AG20443 (cell line): ENCODE measurements at places on chromosomes 7 and 10.
A peak's percentile ranks its signal among the peaks of the same experiment; 100 is the strongest.

GRCh38 chr10:80589726-80590373, 52.1 kb downstream of the SH2D4B start:
- DNase-seq, result no peak

GRCh38 chr7:123709525-123709924, 39.3 kb downstream of the WASL start:
- DNase-seq, result no peak

DNA sequence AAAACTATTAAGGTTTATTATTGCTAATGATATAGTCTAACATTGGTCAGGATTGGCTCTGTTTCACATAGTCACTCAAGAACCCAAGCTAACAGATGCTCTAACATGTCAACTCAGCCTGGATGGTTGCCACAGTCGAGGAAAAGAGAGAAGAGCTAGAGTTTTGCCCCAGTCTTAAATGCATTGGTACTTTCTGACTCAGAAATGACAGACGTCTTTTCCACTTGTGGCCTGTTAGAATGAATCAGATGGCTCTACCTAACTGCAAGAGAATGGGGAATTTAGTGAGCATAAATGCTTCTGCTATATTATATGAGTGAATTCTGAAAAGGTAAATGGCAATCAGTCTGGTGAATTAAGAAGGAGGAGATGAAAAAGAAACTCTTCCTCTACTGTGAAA, 13.9 kb downstream of the HECTD2 start:
- no peak for DNase-seq

DNA sequence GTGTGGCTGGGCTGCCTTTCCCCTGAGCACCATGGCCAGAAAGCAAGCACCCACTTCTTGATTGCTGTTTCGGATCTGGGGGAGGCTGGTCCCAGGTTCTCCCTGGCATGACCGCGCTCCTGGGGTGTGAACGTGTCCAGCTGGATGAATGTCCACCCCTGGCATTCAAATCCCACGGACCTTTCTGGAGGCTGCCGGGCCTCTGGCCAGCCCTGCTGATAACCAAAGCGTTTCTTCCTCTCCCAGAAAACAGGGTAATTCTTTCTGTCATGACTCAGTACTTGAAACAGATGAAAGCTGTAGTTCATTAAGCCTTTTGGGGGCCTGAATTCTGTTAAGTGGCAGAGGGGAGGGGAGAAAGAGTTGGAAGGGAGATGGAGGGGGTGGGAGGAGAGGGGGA, 73.1 kb upstream of the SAMD8 start:
- DNase-seq, result peak; percentile 76

GRCh38 chr10:97376413-97376812, 24.7 kb downstream of the RRP12 start:
- DNase-seq, result no peak

DNA sequence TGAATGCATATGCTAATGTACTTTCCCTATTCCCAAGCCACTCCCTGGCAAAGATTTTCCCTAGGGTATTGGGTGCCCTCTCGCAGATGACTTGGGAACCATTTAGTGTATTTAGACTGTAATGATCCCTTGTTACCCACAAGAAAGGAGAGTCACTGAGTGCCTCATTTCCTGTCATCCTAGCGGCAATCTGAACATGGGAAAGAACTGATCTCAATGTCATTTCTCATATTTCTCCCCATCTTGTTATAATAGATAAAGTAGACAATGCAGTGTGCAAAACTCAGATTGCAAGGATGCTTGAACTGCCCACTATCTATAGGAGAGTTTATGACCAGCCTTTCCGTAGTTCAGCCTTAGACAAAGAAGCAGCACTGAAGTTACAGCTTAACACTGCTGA, 123.3 kb downstream of the MICU1 start:
- DNase-seq, result no peak

DNA sequence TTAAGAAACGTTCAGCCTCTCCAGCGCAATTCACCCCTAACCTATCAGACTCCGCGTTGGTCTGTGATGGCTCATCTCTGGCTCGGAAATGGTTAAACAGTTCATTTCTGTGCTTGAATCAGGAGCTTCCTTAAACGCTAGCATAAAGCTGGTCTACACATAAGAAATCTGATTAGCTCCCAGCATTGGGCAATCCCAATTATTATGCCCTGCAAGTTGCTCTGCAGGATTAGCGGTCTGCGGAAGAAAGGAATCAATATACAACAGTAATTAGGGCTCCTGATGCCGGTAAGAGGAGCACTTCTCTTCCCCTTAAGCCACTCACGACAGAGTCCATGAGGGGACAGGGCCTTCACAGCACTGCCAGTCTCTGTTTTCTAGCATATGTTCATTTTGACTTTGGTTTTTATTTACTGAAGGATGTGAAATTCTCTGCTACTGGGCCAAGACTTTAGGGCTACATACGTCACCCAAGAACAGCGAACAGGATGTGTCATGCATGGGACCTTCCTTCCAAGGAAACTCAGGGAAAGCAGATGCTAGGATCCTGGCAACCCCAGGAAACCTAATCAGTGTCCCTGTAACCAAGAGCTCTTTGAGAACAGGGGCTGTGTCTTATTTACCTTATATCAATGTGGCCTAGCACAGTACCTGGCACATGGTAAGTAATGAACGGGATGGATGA, 324.4 kb downstream of the KCNMA1 start:
- DNase-seq, result peak; percentile 85

DNA sequence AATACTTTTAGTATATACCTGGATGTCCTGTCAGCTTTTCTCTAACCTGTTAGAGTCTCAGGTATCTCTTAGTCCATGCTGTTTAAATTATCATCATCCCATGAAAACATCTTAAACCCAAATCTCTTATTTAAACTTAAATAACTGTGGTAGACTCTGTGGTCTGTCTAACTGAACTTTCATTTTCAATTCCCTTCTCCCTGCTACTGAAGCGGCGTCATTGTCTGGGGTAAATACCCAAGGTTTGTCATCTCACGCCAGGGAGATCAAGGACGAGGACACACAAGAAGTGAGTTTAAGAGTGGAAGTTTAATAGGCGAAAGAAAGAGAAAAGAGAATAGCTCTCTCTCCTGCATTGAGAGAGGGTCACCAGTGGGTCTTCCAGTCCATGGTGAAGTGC, 804.4 kb upstream of the CELF2 start:
- DNase-seq, result no peak

DNA sequence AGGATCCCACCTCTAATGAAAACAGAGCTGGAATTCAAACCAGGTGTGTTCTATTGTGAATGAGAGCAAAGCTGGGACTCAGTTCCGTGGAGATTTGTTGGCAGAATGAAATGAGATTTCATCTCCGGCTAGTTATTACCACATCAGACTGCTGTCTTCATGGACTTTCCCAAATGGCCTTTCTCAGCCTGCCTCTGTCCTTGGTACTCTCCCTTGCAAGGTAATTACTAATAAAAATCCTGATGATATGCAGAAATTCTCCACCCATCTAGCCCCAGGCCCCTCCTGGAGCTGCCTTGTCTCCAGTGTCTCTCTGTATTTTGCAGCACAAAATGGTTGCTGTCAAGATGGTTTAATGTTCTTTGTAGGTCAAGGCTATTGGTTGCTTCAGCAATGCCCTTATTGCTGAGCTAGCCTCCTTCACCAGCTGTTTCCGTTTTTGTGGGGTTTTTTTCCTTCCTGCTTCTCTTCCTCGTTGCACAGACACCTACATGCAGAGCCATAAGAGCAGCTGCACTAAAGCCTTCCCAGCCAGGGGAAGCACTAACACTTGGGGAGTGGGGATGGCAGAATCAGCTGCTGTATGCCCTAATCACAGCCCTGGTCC, 185.0 kb upstream of the GHITM start:
- DNase-seq, result no peak

DNA sequence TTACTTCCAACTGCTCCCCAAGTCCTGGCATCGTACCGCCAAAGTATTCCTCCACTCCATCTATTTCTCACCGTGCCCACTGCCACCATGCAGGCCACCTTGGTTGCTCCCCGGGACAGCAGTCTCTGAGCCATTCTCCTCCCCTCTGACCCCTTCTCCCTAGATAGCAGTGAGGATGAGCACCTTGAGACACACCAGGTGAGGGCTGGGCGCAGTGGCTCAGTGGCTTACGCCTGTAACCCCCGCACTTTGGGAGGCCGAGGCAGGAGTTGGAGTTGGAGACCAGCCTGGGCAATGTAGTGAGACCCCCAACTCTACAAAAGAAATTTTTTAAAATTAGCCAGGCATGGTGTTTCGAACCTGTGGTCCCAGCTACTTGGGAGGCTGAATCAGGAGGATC, 4.2 kb downstream of the SLC29A4 start:
- no peak for DNase-seq

GRCh38 chr7:109532262-109532992, 962.8 kb downstream of the DNAJB9 start:
- no peak for DNase-seq

DNA sequence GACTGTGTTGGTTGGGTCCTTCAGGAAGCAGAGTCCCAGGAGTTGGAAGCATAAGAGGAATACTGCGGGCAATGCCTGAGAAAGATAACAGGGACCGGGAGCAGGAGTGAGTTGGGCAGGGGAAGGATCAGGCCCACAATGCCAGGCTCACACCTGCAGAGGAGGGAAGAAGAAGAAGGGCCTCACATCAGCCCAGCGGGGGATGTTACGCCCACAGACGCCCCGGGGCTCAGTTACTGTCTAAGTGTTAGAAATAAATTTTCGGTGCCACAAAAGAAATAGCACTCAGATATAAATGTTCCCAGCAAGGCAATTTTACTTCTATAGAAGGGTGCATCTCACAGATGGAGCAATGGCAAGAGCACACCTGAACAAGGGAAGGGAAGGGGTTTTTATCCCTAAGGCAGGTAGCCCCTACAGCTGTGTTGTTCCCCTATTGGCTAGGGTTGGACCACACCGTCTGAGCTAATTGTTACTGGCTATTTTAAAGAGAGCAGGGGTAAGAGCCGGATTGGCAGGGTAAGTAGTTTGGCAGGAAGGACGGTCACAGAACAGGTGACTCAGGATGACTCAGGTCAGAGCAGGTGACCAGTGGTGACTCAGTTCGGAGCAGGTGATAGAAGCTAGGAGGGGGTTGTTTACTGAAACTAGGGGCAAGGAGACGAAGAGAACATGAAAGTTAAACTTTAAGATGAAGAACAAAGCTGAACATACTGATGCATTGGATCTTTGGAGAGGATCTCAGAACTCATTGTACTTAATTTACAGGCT, at the start of gene NOS3:
NOS3 (plus strand) TSS at position 602 of the 771 bp plus-strand sequence. CDS start 2,787 bp downstream, outside the sequence.
- no peak for DNase-seq

- no peak for DNase-seq
These were observed 36.9 kb upstream of the GSDME start for GRCh38 chr7:24793982-24794648.

DNA sequence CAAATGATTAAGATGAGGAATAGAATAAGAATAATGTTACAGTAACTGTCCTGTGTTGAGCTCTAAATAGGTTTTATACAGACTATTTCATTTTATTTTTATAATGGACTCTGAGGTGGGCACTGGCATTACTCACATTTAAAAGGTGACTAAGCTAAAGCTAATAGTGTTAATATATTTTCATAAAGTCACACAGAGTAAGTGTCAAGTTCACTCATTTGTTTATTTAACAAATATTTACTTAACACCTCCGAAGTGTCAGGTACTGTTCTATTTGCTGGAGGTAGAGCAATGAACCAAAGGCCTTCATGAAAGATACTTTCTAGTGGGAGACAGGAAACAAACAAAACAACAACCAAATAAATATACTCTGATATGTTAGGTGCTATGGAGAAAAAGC, 44.0 kb downstream of the ASB4 start:
- no peak for DNase-seq

GRCh38 chr7:49386792-49387191, 386.6 kb upstream of the VWC2 start:
- no peak for DNase-seq
